Ovary (tissue), 10 donors: ENCODE measurements at places on chromosomes 3 and 15. TPM values are rescaled to one million over a fixed set of nuclear protein-coding genes. Genes with fewer than 3 reads are reported as not detected.

- no peak for DNase-seq
- H3K4me3 ChIP-seq, result no peak overlapping the region
- no peak overlapping the region for H3K27ac ChIP-seq
- no peaks in the 10 kb centered on the region for H3K36me3 ChIP-seq
- H3K27me3 ChIP-seq, result no peaks in the 10 kb centered on the region
These were observed 59.0 kb upstream of the SMAD3 start for GRCh38 chr15:67006083-67007065.

DNA sequence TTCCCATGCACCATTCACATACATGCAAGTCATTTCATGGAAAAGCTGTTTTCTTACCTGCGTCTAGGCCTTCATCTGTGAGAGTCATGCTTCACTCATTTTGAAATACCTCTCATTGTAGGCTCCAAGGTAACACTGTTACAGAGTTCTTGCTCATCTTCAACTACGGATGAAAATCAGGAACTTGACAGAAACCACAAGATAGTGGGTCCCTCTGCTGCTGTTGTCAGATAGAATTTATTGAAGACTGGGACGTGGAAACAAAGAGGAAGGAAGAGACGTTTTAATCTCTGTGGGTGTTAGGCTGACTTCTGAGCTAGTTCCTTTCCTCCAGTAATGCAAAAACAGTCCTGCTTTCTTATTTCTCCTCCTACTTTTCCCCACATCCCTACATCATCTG lies at the start of gene P2RY14:
Gene P2RY14, minus strand, starts transcription at position 313 of the 400 bp plus-strand sequence. CDS start 64,226 bp downstream, outside the sequence.
- no peak for DNase-seq
- H3K4me3 ChIP-seq, result no peak within 1 kb of the TSS
- H3K4me1 ChIP-seq, result no peaks in the 10 kb centered on the region
- H3K27me3 ChIP-seq, result no peaks in the 10 kb centered on the region
- H3K27ac ChIP-seq, result no peak within 1 kb of the TSS

GRCh38 chr3:58167431-58168351 lies 43.1 kb downstream of the DNASE1L3 start:
- no peak overlapping the region for H3K4me3 ChIP-seq
- no peaks in the 10 kb centered on the region for H3K27me3 ChIP-seq
- H3K27ac ChIP-seq, result peak overlapping the region; percentile 12
- H3K4me1 ChIP-seq, result peaks cover 32% of the 10 kb centered on the region
- DNase-seq, result peak; percentile 79

- H3K4me1 ChIP-seq, result no peaks in the 10 kb centered on the region
- H3K36me3 ChIP-seq, result no peaks in the 10 kb centered on the region
- DNase-seq, result no peak
- H3K4me3 ChIP-seq, result no peak overlapping the region
These were observed 5.3 kb upstream of the CSNK1G1 start for GRCh38 chr15:64361259-64361658.

Gene SERPINI2
- total RNA-seq, result 8.8 TPM

- H3K27me3 ChIP-seq, result no peaks in the 10 kb centered on the region
- H3K27ac ChIP-seq, result no peak overlapping the region
- no peaks in the 10 kb centered on the region for H3K36me3 ChIP-seq
- no peak for DNase-seq
- H3K4me3 ChIP-seq, result no peak overlapping the region
These were observed 28.4 kb downstream of the FAM43A start for GRCh38 chr3:194714137-194714455.

DNA sequence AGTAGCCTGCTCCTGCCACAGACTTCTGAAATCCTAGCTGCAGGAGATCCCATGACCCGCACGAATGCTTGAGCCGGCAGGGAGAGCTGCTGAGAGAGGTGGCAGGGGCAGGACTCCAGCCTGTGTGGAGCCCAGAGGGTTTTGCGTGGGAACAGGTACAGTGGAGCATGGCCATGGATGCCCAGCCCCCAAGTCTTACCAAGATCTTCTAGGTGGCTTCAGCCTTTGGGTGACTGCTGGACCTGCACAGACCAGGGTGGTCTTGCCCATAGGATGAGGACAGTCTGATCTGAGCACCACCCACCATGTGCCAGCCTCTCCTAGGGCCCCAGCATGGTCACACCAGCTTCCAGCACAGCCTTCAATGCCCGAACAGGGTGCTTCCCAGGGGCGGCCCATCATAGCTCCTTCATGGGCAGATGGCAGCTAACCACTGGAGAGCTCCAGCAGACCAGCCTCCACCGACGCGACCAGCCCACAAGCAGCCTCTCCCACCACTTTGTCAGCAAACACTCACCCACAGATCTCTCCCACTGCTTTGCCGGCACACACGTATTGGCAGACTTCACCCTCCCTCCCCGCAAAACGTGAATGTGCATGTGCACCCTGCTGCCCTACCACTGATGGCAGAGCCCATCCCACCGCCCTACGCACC lies 56.0 kb downstream of the ADAMTS17 start:
- DNase-seq, result no peak
- H3K36me3 ChIP-seq, result no peaks in the 10 kb centered on the region
- H3K27me3 ChIP-seq, result no peaks in the 10 kb centered on the region

DNA sequence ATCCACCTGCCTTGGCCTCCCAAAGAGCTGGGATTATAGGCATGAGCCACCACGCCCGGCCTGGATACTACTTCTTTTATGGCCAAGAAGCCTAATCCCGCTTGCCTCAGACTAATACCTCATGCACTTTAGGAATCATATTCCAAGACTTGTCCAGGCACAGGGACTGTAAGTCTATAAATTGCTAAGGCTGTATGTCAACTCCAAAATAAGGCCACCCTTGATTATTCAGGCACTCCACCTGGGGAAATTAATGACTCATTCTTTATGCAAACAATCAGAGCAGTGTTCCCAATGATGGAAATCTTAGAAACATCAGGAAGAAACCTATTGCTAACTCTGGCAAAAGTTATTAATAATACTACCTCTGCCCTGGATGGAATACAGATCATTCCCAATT lies 98.4 kb downstream of the ERC2 start:
- H3K27ac ChIP-seq, result no peak overlapping the region
- H3K4me3 ChIP-seq, result no peak overlapping the region
- peaks cover 3% of the 10 kb centered on the region for H3K4me1 ChIP-seq
- no peaks in the 10 kb centered on the region for H3K36me3 ChIP-seq
- DNase-seq, result no peak

DNA sequence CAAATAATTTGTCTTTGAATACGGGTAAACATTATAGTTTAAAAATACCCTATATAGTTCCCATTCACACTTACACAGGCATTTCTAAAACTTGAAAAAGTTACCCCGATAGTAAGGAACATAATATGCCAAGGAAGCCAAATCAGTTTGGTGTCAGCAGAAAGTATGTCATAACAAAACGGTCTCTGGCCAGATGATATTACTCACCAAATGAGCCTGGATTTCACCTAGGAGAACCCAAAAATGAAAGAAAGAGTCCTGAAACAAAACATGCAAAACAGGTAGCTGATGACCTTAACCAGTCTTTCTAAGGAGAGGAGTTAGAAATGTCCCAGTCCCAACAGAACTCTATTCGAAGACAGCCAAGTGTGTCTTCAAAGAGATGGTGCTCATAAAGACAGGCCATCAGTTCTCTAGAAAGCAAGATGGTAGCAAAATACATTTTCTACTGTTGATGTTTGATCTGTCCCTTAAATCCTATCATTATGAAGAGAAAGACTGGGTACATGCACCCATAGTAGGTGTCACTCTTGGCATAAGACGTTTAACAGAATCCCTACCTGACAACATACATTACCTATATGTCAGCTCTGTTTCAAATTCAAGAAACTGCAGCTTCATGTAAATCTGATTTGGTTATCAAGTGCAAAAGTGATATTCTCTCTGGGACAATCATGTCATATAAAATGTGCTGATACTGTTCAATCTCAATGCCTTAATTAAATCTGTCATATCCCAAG lies 942.5 kb downstream of the ROBO1 start:
- no peak overlapping the region for H3K4me3 ChIP-seq
- no peak overlapping the region for H3K27ac ChIP-seq
- H3K27me3 ChIP-seq, result no peaks in the 10 kb centered on the region
- DNase-seq, result no peak
- no peaks in the 10 kb centered on the region for H3K36me3 ChIP-seq
- no peaks in the 10 kb centered on the region for H3K4me1 ChIP-seq

DNA sequence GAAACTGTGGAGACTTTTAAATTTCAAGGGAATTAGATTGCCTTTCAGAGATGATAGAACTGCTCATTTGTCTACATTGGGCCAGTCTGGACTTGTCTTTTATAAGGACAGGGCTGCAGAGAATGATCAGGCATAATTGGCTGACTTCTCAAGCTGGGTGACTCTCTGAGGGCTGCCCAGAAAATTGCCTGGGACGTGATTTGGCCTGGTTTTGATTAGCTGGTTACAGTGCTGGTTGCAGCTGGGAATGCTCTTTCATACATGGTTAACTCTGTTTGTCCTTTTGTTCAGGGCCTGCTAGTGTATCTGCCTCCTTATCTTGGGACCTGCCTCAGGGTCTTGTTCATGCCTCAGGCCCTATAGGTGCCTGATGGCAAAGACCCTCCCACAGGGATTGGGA lies 245.6 kb downstream of the CLSTN2 start:
- H3K27ac ChIP-seq, result no peak overlapping the region
- peaks cover 8% of the 10 kb centered on the region for H3K4me1 ChIP-seq
- DNase-seq, result no peak
- no peak overlapping the region for H3K4me3 ChIP-seq
- H3K27me3 ChIP-seq, result no peaks in the 10 kb centered on the region

Gene GOLGA8S
- total RNA-seq, result 0.36 TPM

GRCh38 chr3:112097378-112097777 lies 11.2 kb downstream of the C3orf52 start:
- no peak for DNase-seq
- H3K4me1 ChIP-seq, result no peaks in the 10 kb centered on the region
- no peaks in the 10 kb centered on the region for H3K36me3 ChIP-seq

- peak overlapping the region; percentile 88 for H3K4me3 ChIP-seq
- H3K36me3 ChIP-seq, result no peaks in the 10 kb centered on the region
- no peaks in the 10 kb centered on the region for H3K27me3 ChIP-seq
- peak; percentile 66 for DNase-seq
- H3K4me1 ChIP-seq, result peaks cover 9% of the 10 kb centered on the region
These were observed 959 bp downstream of the ZNF592 start for GRCh38 chr15:84749111-84749991.

Gene ZBED2
- total RNA-seq, result 0.24 TPM

GRCh38 chr15:95194746-95195145 lies 963.4 kb downstream of the MCTP2 start:
- H3K27me3 ChIP-seq, result no peaks in the 10 kb centered on the region
- H3K36me3 ChIP-seq, result no peaks in the 10 kb centered on the region
- no peak overlapping the region for H3K27ac ChIP-seq
- no peaks in the 10 kb centered on the region for H3K4me1 ChIP-seq

DNA sequence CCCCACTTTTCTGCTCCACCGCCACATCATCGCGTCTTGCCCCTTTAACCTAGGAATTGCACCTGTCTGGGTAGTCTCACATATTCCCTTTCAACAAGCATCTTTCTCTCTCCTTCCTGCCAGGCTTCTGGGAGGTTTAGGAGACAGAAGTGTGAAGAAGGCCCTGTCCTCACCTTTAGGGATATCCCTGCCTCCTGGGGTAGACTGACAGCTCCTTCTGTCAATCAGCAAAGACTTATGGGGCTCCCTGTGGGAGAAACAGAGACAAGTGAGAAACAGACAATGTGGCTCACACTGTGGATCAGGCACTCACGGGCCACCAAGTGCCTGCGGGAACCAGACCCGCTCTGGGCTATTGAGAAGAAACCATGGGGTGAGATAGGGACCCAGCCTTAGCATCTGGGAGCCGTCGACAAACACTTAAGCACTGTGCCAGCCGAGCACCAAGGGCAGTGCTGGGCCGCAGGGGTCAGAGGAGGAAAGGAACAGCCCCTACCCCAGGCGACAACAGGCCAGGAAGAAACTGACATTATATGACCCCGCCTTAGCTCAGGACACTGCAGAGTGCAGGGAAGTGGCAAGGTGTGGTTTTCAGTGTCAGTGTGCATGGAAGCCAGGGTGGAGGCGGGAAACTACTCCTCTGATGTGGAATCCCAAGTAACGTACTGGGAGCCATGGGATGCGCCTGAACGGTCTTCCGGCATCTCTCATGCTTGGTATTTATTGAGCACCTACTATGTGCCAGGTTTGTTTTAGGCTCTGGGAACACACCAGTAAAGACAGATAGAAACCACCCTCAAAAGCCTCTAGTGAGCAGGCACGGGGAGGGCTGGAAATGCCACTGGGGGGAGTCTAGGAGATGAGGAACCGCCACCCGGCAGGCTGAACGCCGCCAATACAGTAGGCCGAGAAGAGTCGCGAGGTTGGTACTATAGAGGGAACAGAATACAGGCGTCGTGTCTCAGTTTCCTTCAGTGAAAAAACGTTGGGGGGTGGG lies 1.8 kb downstream of the EFCC1 start:
- H3K4me3 ChIP-seq, result no peak overlapping the region
- H3K36me3 ChIP-seq, result no peaks in the 10 kb centered on the region
- no peaks in the 10 kb centered on the region for H3K27me3 ChIP-seq
- H3K4me1 ChIP-seq, result peaks cover 26% of the 10 kb centered on the region

DNA sequence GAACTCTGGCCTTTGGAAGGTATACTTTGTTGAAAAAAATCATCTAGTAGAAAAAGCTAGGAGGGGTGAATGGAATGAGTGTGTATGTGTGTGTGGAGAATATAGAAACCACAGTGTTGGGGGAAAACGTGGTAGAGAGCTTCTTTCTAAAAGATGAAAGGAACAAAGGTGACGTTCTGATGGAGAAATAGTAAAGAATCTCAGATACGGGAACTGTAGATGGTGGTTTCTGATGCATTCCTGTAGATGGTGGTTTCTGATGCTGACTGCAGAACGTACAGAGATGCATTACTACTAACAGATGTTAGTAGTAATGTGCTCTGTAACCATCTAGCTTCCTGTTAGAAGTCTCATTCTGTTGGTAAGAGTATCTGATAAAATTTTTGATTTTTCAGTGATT lies 60.2 kb downstream of the VPS8 start:
- no peak overlapping the region for H3K4me3 ChIP-seq
- H3K27ac ChIP-seq, result no peak overlapping the region
- H3K4me1 ChIP-seq, result no peaks in the 10 kb centered on the region
- H3K27me3 ChIP-seq, result no peaks in the 10 kb centered on the region
- no peaks in the 10 kb centered on the region for H3K36me3 ChIP-seq

GRCh38 chr15:81347910-81348309 lies 24.0 kb upstream of the STARD5 start:
- H3K4me1 ChIP-seq, result no peaks in the 10 kb centered on the region
- no peak overlapping the region for H3K27ac ChIP-seq

DNA sequence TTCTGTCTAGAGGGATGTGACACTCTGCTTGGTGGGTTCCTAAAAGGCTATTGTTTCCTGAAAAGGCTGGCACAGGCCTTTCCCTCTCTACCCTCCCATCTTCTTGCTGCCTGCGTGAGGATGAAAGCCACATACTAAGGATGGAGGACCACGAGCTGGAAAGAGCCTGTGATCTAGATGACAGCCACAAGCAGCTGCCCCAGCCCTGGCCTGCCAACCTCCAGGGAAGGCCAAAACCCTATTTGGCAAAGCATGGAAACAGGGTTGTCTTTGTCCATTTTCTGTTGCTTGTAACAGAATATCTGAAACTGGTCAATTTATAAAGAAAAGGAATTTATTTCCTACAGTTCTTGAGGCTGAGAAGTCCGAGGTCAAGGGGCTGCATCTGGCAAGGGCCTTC lies 144.5 kb downstream of the FBLN2 start:
- H3K36me3 ChIP-seq, result no peaks in the 10 kb centered on the region
- H3K27me3 ChIP-seq, result no peaks in the 10 kb centered on the region
- no peak for DNase-seq
- H3K27ac ChIP-seq, result no peak overlapping the region
- H3K4me3 ChIP-seq, result no peak overlapping the region

GRCh38 chr15:27066446-27066845 lies 95.5 kb downstream of the GABRG3 start:
- H3K36me3 ChIP-seq, result no peaks in the 10 kb centered on the region
- H3K4me1 ChIP-seq, result no peaks in the 10 kb centered on the region
- no peak overlapping the region for H3K27ac ChIP-seq

GRCh38 chr3:11134794-11135193 lies 19.5 kb upstream of the HRH1 start:
- H3K27me3 ChIP-seq, result no peaks in the 10 kb centered on the region
- H3K4me3 ChIP-seq, result no peak overlapping the region
- H3K36me3 ChIP-seq, result no peaks in the 10 kb centered on the region
- H3K27ac ChIP-seq, result no peak overlapping the region
